ENCODE measurements at places on chromosomes 6 and 20.

- DNase-seq: no peak
Measured at GRCh38 chr6:160355001-160355400, 6.8 kb downstream of the SLC22A3 start.

DNA sequence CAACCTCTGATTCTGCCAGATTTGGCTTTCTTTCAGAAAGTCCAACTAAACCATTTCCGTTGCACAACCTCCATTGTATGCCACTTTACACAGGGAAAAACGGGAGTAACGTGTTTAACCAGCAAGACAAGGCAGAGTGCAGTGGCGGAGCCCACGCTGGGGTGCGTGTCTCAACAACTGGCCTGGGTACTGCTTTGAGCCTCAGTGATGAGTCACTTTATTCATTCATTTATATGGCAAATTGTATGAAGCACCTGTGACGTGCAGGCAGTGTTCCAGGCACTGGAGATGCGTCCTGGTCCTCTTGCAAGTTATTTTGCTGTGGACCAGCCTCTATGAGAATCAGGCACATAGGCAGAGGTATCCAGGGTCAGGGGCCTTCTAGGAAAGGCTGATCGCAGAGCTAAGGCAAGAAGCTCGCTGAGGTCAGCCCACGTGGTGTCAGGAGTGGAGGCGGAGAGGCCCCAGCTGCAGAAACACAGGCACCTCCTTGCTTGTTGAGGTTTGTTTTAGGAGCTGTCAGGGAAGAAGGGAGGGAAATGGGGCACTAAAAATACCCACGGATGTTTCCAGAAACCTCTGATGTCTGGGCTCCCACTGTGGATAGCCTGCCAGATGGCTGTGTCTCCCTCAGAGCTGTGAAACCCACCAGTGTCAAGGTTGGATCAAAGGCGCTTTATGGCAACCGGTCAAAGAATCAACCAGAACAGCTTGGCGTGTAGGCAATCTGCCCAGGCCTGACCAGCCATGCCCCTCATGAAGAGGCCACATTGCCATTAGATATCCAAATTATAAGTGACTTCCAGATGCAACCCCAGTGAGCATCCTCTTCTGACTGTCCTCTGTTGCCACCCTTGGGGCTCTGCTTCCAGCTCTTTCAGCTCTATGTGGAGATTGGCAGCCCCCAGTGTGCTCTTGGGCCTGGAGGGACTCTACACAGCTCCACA lies 157.2 kb downstream of the CD83 start:
- no peak for DNase-seq

- DNase-seq: peak; percentile 61
Measured at GRCh38 chr6:30169658-30170614, 6.6 kb downstream of the TRIM15 start.

DNA sequence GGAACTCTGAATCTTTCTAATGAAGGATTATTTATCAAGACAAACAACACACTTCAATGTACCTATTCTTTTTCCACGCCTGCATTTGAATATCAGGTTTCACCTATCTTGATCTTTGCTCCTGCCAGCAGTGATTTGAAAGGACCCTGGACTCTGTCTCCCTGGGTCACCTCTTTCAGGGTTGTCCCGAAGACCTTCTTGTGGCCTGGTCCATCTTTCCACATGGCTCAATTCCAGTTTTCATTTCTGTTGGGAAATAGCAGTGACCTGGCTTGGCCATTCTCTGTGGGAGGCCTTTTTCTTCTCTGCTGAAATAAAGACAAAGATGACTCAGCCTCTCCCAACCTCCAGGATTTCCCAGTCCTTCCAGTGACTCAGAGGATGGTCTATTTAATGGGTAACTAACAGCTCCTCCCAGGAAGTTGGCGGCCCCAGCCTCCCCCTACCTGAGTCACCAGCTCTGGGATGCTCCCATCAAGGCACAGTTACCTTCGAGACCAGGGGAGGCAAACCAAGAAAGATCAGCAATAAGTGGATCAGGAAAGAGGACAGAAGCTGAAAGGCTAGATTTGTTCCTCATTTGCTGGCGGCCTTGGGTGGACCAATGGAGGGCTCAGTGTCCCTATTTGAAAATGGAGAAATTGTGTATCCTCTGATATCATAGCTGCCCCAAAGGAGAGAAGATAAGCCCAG lies 120.2 kb upstream of the RNF24 start:
- peak; percentile 80 for DNase-seq

Data from inflammatory macrophage (primary cell).